ENCODE measurements at places on chromosomes 2 and 18.

GRCh38 chr2:27955384-27956161, 65.0 kb downstream of the BABAM2 start:
- no peak for DNase-seq

- DNase-seq, result no peak
Measured at GRCh38 chr2:17107871-17108270, 410.4 kb downstream of the RAD51AP2 start.

- peak; percentile 38 for DNase-seq
Measured at GRCh38 chr2:46062637-46063412, 234.4 kb upstream of the EPAS1 start.

- no peak for DNase-seq
Measured at GRCh38 chr2:79801082-79801481, 288.2 kb downstream of the CTNNA2 start.

- no peak for DNase-seq
Measured at GRCh38 chr18:57811477-57812125, 8.5 kb upstream of the ATP8B1 start.

DNA sequence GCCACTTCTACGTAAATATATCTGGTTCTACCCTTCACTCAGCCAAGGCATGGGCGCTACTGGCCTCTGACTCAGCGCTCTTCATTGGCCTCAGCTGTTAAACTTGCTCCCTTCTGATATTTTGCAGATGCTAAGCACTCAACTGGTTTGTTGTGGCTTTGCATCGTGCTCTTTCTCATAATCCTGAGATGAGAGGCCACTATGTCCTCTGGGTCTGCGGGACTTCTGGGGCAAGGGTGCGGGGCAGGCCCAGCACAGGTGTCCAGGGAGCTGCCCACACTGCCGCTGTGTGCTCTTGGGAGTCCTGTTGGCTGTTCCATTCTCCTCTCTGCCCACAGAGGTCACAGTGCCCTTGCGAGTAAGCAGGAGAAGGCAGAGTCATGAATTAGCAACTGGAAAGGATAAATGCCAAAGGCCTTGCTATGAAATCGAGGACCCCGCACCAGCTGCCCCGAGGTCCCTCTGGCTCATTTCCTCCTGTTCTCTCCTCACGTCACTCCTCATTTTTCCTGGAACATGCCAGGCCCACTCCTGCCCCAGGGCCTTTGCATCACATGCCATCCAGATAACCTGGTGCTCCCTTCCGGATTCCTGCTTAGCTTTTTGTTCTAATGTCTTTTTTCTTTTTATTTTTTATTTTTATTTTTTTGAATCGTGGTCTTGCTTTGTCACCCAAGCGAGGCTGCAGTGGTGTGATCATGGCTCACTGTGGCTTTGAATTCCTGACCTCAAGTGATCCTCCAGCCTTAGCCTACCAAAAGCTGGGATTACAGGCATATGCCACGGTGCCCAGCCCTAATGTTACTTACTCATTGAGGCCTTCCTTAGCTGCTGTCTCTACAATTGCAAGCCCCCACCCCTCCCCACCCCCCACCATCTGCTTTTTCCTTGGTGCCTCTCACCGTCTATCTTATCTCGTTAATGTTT, 34.9 kb upstream of the MAT2A start:
- DNase-seq, result no peak

GRCh38 chr2:5530011-5530696, 162.0 kb upstream of the SOX11 start:
- DNase-seq, result no peak

DNA sequence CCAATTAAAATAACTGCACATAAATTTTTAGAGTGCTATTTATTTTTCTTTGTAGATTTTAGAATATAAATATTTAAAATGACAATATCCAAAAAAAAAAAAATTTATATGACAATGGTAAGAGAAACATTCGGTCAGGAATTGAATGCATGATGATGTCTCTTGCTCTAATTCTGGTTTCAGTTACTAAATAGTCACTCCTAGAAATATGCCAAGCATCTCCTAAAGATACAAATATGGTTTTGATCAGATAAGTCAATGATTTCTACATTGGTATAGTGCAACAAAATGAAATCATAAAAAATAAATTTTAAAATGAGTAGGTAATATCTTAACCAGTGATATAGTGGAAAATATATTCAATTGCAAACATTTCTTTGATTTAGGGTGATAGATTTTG, 95.9 kb upstream of the ACKR3 start:
- no peak for DNase-seq

GRCh38 chr2:5693287-5694201, 1.4 kb downstream of the SOX11 start:
- DNase-seq, result peak; percentile 67

GRCh38 chr2:40287773-40288172, 164.1 kb downstream of the SLC8A1 start:
- DNase-seq, result no peak

GRCh38 chr2:128474962-128475361, 156.3 kb upstream of the HS6ST1 start:
- no peak for DNase-seq

DNA sequence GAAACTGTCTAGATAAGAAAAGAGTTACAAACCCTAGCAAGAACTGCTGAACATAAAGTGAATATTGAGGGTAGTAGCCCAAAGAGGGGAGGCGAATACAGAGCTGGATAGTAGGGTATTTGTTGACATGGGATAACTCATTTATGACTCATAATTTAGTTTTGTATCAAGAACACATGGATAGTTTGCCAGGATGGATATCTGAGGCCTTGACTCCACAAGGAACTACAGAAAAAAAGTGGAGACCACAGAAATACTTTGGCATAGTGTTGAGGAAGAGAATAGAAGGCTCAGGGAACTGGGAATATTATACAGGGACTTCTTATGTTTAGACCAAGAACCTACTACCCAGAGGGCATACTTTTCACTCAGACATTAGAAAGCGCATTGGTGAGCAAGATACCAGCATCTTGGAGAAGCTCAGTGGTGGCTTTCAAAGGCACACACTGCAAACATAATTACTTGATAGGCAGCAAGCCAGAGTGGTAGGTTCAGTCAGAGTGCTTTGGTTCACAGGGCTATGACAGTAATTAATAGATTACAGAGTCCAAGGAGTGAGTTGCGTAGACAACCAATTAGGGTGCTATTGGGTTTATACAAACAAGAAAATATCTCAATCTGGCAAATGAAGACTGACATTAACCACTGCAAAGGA, 51.9 kb upstream of the ZBTB7C start:
- DNase-seq, result no peak

DNA sequence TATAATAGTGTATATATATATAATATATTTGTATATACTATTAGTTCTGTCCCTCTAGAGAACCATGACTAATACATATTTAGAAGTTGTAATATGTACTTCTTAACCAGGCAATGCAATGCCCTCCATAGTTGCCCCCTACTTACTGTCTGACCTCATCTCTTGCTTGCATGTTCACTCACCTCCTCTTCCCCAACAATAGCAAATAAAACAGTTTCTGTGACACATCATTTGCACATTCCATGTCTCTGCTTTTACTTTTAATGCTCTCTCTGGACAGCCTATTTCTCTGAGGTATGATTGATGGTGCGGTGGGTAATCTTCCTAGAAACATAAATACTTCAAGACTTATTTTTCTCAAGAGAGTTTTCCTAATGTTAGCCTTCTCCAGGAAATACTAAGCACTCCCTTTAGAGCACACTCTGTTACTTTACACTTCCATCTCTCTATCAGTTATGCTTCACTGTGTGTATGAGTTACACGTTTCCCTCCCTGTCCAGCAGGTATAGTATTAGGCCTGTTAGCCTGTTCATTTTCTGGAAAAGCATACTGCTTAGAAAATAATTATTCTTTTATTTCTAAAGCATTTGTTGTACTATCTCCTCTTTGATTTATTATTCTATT, 295.6 kb upstream of the LRATD1 start:
- no peak for DNase-seq

DNA sequence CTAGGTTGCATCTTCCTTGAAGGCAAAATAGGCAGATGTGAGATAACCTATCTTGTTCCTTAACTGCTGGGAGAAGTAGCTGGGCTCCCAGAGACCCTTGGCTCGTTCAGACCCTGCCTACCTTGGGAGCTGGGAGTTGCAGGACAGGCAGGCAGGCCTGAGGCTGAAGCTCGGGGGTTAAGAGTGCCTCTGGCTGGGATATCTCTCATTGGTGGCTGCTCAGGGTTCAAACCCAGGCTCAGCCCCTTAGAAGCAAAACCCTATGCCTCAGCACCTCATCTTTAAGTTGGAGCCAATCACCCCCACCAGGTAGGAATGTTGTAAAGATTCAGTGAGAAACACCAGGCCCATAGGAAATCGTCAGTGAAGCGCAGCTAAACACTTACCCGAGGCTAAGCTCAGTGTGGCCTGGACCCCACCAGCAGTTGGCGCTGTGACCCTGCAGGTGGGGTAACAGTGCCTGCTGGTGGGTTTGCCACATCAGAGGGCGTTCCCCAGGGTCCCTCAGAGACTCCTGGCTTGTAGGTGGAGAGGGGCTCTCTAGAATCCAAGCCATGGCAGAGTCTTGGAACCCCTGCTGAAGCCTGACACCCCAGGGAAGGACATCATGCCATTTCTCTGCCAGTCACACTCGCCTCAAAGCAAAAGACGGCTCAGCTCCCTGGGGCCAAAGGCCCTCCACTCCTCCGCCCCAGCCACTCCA, 54.6 kb upstream of the GPR17 start:
- DNase-seq, result no peak

DNA sequence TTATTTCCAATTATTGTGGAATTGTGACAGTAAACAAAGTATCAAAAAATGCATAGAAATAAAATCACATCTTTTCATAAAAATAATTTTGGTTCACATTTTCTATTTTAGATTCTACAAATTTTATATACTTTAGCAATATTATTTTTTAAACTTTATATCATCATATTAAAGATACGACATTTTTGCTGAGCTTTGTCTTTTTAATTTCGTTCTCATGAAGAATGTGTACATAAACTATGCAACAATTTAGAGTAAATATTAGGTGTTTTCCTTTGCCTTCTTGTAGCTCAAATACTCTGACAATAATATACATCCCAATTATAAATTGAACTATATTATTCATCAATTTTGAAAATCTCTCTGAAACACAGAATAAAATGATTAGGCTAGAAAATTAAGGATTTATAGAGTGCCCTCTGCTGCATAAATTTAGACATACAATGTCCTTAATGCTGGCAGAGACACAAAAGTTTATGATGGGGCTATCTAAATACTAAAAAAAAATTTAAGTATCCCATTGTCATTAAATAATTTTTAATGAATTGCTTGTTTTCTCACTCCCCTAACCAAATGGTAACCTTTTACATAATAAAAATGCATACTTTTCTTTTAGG, 45.7 kb downstream of the CCDC102B start:
- DNase-seq, result no peak

GRCh38 chr2:103287746-103288145, 525.9 kb downstream of the TMEM182 start:
- DNase-seq, result no peak

- no peak for DNase-seq
Measured at GRCh38 chr2:156841321-156841720, 405.1 kb downstream of the GPD2 start.

- DNase-seq, result no peak
Measured at GRCh38 chr18:56662902-56663301, 11.7 kb downstream of the WDR7 start.

- DNase-seq, result no peak
Measured at GRCh38 chr2:143974262-143974661, 545.7 kb downstream of the ZEB2 start.

GRCh38 chr2:154855138-154855537, 156.6 kb downstream of the KCNJ3 start:
- DNase-seq, result no peak

GRCh38 chr2:236706288-236706687, 136.7 kb downstream of the ACKR3 start:
- DNase-seq, result no peak

- no peak for DNase-seq
Measured at GRCh38 chr2:28526527-28527132, 30.8 kb downstream of the PLB1 start.

DNA sequence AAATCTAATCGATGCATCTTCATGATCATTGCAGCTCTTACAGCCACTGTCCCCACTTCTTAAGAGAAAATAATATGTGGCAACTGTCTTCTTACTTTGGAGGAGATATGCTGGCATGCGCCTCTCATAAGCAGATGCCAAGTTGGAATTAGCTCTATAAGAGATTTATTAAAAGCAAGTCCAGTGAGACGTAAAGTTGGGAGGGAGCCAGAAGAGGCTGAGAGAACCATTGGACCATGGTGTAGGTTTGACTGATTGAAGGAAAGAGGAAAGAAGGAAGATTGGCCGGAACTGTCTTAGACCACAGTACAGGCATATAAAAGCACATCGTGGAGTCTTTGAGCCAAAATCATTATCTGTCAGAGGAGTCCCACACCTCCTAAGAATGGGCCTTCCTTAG, 265.7 kb upstream of the ZC3H15 start:
- no peak for DNase-seq

GRCh38 chr2:46010925-46011490, 286.2 kb upstream of the EPAS1 start:
- DNase-seq, result peak; percentile 36

- no peak for DNase-seq
Measured at GRCh38 chr2:12428324-12428723, 288.4 kb upstream of the TRIB2 start.

DNA sequence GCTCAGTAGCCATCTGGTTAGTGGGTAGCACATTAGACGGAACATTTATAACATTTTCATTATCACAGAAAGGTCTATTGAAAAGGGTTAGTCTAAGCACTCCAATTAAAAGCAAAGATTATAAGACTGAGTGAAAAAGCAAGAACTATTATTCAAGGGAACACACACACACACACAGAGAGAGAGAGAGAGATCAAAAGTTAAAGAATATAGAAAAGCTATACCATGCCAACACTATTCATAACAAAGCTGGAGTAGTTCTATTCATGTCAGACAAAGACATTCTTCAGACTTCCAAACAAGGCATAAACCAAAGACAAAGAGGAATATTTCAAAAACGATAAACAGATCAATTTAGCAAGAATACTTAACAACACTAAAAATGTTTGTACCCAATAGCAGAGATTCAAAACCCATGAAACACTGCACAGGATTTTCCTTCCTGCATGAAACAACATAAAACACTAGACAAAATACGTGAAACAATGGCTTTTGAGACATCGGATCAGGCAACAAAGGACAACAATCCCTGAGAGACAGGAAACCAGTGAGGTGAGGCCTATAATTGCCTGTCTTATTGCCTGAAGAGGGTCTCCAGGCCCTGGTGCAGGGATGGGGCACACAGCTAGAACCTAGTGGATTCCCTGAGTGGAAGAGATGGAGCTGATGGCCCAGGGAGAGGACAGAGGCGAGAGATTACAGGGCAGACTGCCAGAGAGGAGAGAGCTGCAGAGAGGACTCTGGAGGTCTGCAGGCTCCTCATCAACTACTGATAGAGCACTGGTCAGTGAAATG, 83.6 kb upstream of the NPAS2 start:
- no peak for DNase-seq

GRCh38 chr18:38576916-38577315, 1011.3 kb upstream of the CELF4 start:
- no peak for DNase-seq

GRCh38 chr18:62554061-62554815, 31.4 kb downstream of the ZCCHC2 start:
- no peak for DNase-seq

GRCh38 chr2:195574312-195574711, 82.7 kb upstream of the SLC39A10 start:
- no peak for DNase-seq

- DNase-seq, result no peak
Measured at GRCh38 chr2:54834721-54835120, 111.3 kb downstream of the EML6 start.
